Tongue (tissue), 3 donors: ENCODE measurements at places on chromosomes 13 and 19. TPM values are rescaled to one million over a fixed set of nuclear protein-coding genes. Genes with fewer than 3 reads are reported as not detected.

The CARD8 gene
- 47.2 TPM for total RNA-seq

The F10 gene
- total RNA-seq, result 21.4 TPM

DNA sequence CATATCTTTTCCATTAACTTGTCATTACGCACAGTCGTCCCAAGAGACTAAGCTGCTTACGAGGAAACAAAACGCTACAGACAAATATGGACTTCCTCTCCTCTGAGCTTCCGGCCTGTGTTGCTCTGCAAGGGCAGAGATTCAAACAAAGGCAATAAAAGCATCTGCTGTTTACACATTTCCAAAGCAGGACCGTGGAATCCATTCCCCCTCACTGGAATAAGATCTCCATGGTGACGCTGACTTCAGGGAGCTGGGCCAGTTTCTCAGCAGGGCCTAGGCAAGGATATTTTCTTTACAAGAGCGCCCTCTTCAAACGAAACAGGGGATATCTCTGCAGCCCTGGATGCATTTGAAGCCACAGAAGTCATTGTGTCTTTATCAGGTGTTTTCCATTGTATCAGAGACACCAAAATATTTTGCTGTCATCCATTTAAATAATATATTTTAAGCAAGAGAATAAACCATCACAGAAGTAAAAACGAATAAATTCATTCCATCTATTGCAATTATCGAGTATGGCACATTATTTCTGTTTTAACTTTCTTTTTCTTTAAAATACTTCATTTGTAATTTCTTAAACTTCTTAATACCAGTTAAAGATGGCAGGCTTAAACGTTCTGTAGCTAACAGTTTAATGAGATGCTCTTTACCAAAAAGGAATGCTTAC is 177.5 kb downstream of the DCLK1 start:
- peak; percentile 98 for DNase-seq

- DNase-seq, result no peak
Measured at GRCh38 chr13:112905990-112906641, 62.9 kb upstream of the MCF2L start.

DNA sequence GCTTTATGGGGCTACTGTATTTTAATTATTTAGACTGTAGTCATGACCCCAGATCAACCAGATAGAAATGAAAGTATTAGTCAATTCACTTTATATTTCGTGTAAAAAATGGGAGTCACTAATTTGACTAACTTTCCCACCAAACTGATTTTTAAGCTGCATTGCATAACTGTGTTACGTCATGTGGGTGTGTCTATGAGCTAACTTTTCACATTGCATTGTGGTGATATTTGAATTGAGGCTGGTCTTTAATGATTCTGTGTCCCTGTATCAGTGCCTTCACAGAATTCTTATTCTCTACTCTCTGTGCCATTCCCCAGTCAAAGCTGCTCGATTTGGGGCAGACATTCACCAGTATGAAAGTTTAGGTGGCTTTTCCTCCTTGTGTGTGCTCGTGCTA is 172.7 kb upstream of the MAB21L1 start:
- DNase-seq, result no peak
